ENCODE measurements at places on chromosomes 6 and 20.

- no peaks in the 10 kb centered on the region for H3K36me3 ChIP-seq
- no peak for DNase-seq
- H3K4me1 ChIP-seq = no peaks in the 10 kb centered on the region
- no peaks in the 10 kb centered on the region for H3K27me3 ChIP-seq
- H3K27ac ChIP-seq = no peak overlapping the region
These were observed 17.1 kb downstream of the XKR7 start for GRCh38 chr20:31984981-31985471.

- no peak overlapping the region for H3K27ac ChIP-seq
- peaks cover 15% of the 10 kb centered on the region for H3K4me1 ChIP-seq
- no peaks in the 10 kb centered on the region for H3K36me3 ChIP-seq
- H3K27me3 ChIP-seq = no peaks in the 10 kb centered on the region
- H3K4me3 ChIP-seq = no peak overlapping the region
These were observed 29.8 kb downstream of the TGM2 start for GRCh38 chr20:38135271-38135650.

DNA sequence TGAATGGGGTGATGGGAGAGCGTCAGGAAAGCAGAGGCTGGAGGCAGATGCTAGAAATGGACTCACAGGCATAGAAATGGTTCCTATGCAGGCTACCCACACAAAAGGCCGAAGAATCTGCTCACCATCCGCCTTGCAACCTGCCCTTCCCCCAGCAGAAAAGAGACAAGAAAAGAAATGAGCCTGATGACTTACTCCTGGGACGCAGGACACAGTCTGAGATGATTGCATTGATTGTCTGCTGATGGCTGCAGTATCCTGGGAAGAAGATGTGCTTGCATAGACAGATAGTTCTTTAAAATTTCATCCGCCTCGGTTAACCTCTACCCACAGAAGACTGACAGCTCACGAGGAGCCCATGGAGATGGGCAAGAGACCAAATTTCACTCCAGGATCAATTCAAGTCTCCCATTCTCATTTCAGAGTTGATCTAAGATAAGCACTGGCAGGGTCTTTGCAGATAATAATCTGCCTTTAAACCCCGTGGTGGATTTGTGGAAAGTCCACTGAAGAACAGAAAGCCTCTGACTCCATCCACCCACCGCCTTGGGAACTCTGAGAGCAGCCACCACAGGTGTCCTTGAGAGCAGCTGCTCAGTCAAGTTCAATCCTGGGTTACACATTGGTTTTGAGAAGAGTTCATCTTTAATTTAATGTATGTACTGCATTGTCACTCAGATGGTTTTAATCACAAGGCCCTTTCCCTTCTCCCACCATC is 7.2 kb downstream of the AGPAT4 start:
- peaks cover 17% of the 10 kb centered on the region for H3K36me3 ChIP-seq
- no peak overlapping the region for H3K27ac ChIP-seq
- peaks cover 18% of the 10 kb centered on the region for H3K4me1 ChIP-seq
- no peak for DNase-seq
- H3K27me3 ChIP-seq = no peaks in the 10 kb centered on the region
- no peak overlapping the region for H3K4me3 ChIP-seq

DNA sequence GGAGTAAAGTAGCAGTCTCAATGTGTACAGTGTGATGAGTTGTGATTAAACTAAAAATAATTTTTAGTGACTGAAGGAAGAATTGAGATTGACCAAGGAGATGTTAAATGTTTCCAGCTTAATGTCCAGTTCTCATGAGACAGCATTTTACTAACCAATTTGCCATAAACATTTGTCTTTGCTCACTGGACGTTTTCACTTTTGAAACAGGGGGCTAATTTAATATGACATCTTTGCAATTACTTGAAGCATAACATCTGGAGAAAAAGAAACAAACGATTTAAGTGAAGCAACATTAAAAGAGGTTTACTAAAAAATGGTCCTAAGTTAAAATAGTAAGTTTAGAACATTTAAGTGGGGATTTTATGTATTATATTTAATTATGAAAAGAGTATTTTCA is 443.8 kb downstream of the BCKDHB start:
- H3K4me3 ChIP-seq = no peak overlapping the region
- no peaks in the 10 kb centered on the region for H3K27me3 ChIP-seq
- DNase-seq = no peak
- no peak overlapping the region for H3K27ac ChIP-seq
- no peaks in the 10 kb centered on the region for H3K36me3 ChIP-seq
- peaks cover 3% of the 10 kb centered on the region for H3K4me1 ChIP-seq

DNA sequence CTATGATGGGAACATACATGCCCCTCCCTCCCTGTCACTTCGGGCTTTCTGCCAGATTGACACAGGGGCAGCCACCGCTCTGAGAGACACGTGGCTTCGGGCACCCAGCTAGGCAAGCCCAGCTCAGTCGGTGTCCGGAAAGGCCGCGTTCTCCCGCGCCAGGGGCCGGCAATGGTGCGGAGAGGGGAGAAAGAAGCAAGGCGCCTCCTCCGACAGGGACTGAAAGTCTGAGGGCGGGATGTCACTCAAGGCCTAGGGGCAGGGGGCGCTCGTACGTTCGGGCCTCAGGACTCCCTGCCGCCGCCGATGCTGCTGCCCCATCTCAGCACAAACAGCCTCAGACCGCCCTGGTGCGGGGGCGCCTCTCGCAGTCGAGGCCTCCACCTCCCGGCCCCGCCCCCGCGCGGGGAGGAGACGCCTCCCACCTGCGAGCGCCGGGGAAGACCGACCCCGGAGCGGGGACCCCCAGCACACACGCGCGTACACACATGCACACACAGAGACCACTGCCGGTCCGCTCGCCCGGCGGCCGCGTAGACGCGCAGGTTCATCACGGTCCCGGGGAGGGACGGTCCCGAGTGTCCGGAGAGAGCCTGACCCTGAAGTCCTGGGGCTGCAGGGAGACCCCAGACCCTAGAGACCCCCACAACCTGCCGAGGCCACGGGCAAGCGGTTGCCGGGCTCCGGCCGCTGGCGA is 1.9 kb downstream of the GRM4 start:
- peaks cover 76% of the 10 kb centered on the region for H3K27me3 ChIP-seq
- peak; percentile 73 for DNase-seq
- H3K4me1 ChIP-seq = peaks cover 4% of the 10 kb centered on the region
- no peaks in the 10 kb centered on the region for H3K36me3 ChIP-seq
- H3K27ac ChIP-seq = no peak overlapping the region

DNA sequence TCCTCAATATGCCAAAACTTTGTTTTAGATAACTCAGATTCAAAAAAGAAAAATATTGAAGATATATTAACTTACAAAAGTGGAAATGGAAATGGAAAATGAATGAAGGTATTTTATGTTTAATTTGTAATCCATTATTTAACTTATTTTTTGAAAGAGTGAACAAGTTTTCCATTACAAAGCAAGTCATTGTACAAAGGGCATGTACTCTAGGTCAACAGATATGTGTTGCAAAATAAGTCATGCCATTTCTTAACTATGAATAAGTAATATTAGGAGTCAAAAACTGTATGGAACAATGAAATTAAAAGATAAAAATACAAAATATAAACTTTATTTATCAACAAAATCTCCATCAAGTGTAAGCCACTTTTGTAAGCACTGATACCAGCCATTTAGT is 25.9 kb upstream of the DEFB113 start:
- DNase-seq = no peak
- H3K27ac ChIP-seq = no peak overlapping the region
- no peaks in the 10 kb centered on the region for H3K4me1 ChIP-seq
- no peak overlapping the region for H3K4me3 ChIP-seq
- no peaks in the 10 kb centered on the region for H3K36me3 ChIP-seq
- H3K27me3 ChIP-seq = no peaks in the 10 kb centered on the region

DNA sequence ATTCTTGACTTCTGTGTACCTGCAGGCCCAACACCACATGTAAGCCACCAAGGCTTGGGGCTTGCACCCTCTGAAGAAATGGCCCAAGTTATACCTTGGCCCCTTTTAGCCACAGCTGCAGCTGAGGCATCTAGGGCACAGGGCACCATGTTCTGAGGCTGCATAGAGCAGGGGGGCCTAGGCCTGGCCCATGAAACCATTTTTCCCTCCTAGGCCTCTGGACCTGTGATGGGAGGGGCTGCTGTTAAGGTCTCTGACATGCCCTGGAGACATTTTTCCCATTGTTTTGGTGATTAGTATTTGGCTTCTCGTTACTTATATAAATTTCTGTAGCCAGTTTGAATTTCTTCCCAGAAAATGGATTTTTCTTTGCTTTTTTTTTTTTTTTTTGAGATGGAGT is 50.4 kb upstream of the SEC63 start:
- no peaks in the 10 kb centered on the region for H3K27me3 ChIP-seq
- H3K36me3 ChIP-seq = no peaks in the 10 kb centered on the region
- no peak for DNase-seq
- H3K4me3 ChIP-seq = no peak overlapping the region
- H3K4me1 ChIP-seq = no peaks in the 10 kb centered on the region

GRCh38 chr6:159693894-159694545 is 979 bp upstream of the SOD2 start:
- peaks cover 17% of the 10 kb centered on the region for H3K36me3 ChIP-seq
- peak overlapping the region; percentile 96 for H3K27ac ChIP-seq
- H3K4me1 ChIP-seq = peaks cover 39% of the 10 kb centered on the region
- no peaks in the 10 kb centered on the region for H3K27me3 ChIP-seq

GRCh38 chr20:17967521-17968365 is 851 bp downstream of the SNX5 start:
- peaks cover 65% of the 10 kb centered on the region for H3K36me3 ChIP-seq
- peak overlapping the region; percentile 96 for H3K4me3 ChIP-seq
- peaks cover 52% of the 10 kb centered on the region for H3K4me1 ChIP-seq
- peak overlapping the region; percentile 85 for H3K27ac ChIP-seq

DNA sequence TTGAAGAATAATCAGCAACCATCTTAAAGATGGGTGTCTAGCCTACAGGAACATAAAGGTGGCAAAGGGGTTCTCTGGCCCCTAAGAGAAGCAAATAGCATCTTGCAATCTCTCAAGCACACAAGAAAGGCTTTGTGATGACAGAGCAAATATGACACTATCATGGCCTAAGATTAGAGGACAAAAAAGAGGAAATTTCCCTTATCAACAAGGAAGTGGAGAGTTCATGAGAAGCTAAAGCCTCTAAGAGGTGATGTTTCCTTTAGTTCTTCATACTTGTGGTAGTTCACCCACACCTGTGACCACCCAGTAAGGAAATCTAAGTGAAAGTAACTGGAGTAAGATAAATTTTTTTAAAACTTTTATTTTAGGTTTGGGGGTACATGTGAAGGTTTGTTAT is 88.4 kb downstream of the OLIG3 start:
- H3K4me3 ChIP-seq = no peak overlapping the region
- peaks cover 8% of the 10 kb centered on the region for H3K27me3 ChIP-seq
- peaks cover 10% of the 10 kb centered on the region for H3K36me3 ChIP-seq

GRCh38 chr20:50120935-50121693 is 8.2 kb upstream of the UBE2V1 start:
- H3K4me3 ChIP-seq = no peak overlapping the region
- H3K4me1 ChIP-seq = peaks cover 6% of the 10 kb centered on the region
- H3K27ac ChIP-seq = no peak overlapping the region
- peaks cover 30% of the 10 kb centered on the region for H3K36me3 ChIP-seq
- H3K27me3 ChIP-seq = no peaks in the 10 kb centered on the region

- H3K4me3 ChIP-seq = no peak overlapping the region
- no peak for DNase-seq
- no peaks in the 10 kb centered on the region for H3K36me3 ChIP-seq
These were observed 447.3 kb upstream of the JARID2 start for GRCh38 chr6:14798594-14798982.

DNA sequence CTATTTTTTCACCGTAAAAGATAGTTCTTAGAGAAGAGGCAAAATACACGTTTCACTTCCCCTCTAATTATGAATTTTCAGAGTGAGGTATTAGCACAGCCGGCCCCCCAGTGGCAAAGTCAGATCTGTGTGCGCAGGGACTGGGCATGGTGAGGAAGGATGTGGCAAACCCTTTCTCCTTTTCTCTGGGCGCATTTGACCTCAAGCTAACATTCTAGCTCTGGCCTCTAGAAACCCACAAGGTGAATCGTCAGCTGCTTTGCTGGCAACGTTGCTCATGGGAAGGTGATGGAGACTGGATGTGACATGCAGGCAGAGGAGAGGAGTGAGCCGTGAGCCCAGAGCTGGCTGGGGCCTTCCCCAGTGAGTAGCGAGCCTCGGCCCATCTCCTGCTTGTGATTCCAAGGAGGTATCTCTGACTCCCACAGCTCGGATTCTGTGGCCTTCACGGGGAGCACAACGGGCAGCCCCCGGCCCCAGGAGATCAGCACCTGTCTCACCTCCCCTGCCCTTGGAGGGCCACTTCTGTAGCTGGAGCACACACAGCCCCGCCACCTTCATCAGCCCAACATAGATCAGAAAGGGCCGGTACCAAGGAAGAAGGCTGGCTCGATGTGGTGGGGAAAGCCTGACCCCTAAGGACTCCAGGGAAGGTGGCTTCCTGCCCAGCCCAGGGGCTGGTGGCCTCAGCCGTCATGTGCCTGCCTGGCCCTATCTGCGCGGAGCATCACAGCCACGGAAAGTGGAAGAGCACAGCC is 152.8 kb downstream of the TAF4 start:
- H3K27me3 ChIP-seq = peaks cover 3% of the 10 kb centered on the region
- peak; percentile 59 for DNase-seq
- H3K4me1 ChIP-seq = peaks cover 4% of the 10 kb centered on the region
- no peaks in the 10 kb centered on the region for H3K36me3 ChIP-seq
- H3K27ac ChIP-seq = no peak overlapping the region
- no peak overlapping the region for H3K4me3 ChIP-seq

GRCh38 chr6:166488076-166488685 is 98.3 kb downstream of the RAMACL start:
- H3K4me3 ChIP-seq = peak overlapping the region; percentile 71
- H3K4me1 ChIP-seq = peaks cover 13% of the 10 kb centered on the region
- peak; percentile 90 for DNase-seq
- peak overlapping the region; percentile 95 for H3K27ac ChIP-seq

- peaks cover 2% of the 10 kb centered on the region for H3K4me1 ChIP-seq
- H3K27me3 ChIP-seq = no peaks in the 10 kb centered on the region
- peaks cover 57% of the 10 kb centered on the region for H3K36me3 ChIP-seq
- H3K27ac ChIP-seq = no peak overlapping the region
- DNase-seq = no peak
These were observed 31.0 kb downstream of the E2F3 start for GRCh38 chr6:20432692-20433091.

- H3K27ac ChIP-seq = no peak overlapping the region
- H3K4me3 ChIP-seq = no peak overlapping the region
- H3K36me3 ChIP-seq = no peaks in the 10 kb centered on the region
- DNase-seq = no peak
- H3K4me1 ChIP-seq = no peaks in the 10 kb centered on the region
- no peaks in the 10 kb centered on the region for H3K27me3 ChIP-seq
These were observed 215.6 kb upstream of the NRSN1 start for GRCh38 chr6:23910420-23910819.

GRCh38 chr6:156963712-156964700 is 186.8 kb downstream of the ARID1B start:
- DNase-seq = peak; percentile 63
- H3K27me3 ChIP-seq = no peaks in the 10 kb centered on the region
- no peaks in the 10 kb centered on the region for H3K36me3 ChIP-seq
- no peak overlapping the region for H3K27ac ChIP-seq
- H3K4me1 ChIP-seq = peaks cover 19% of the 10 kb centered on the region

- H3K36me3 ChIP-seq = no peaks in the 10 kb centered on the region
- no peak overlapping the region for H3K4me3 ChIP-seq
- peaks cover 6% of the 10 kb centered on the region for H3K27me3 ChIP-seq
- DNase-seq = no peak
These were observed 1.4 kb downstream of the NCR2 start for GRCh38 chr6:41336824-41337223.
